ENCODE measurements at places on chromosomes 12 and 14.

- peak; percentile 43 for DNase-seq
Observed at GRCh38 chr12:6632026-6632983, 3.5 kb downstream of the LPAR5 start.

GRCh38 chr12:30927222-30927611, 669 bp downstream of the TSPAN11 start:
- DNase-seq: no peak

GRCh38 chr14:52961060-52961639, 10.3 kb upstream of the FERMT2 start:
- peak; percentile 78 for DNase-seq

GRCh38 chr14:54364555-54365415, 32.0 kb upstream of the CDKN3 start:
- DNase-seq: no peak

- DNase-seq: no peak
Observed at GRCh38 chr12:27107986-27108385, 25.6 kb upstream of the C12orf71 start.

DNA sequence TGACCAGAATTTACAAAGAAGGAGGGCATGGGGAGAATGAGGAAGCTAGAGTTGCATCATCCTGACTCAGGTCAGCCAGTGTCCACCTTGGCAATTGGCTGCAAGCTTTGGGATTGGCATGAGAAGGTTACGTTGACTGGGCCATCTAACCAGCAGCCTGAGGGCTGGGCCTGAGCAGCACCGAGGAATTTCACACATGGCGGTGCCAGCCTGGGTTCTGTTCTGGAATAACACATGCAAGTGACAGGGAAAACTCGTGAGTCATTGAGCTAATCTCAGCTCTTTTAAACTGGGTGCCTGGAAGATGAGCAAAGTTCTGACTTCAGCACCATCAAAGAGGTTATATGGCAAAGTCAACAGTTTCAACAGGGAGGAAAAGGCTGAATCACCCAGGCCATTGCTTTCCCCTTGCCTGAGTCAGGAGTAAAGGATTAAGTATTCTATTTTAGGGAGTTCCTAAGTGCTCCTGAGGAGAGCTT, 543.2 kb upstream of the TBX3 start:
- DNase-seq: no peak

GRCh38 chr14:42556551-42556950, 949.9 kb downstream of the LRFN5 start:
- no peak for DNase-seq

DNA sequence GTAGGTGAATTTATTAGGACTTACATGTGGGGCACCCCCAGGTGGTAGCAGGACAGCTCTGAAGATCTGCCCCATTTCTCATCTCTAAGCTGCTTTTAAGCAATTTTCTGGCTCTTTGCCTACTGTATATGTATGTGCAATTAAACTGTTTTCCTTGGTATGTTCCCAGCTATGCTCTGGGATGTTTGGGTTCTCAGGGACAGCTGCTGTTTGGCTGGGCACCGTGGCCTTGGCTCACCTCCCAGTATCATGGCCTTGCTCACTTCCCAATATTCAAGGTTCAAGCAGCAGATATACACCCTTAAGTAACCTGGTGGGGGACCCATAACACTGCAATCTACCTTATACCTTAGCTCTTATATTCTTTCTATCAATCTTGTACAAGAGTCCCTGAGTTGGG, 53.7 kb upstream of the KITLG start:
- DNase-seq: no peak

GRCh38 chr14:54918427-54918826, 15.8 kb upstream of the GCH1 start:
- DNase-seq: no peak

DNA sequence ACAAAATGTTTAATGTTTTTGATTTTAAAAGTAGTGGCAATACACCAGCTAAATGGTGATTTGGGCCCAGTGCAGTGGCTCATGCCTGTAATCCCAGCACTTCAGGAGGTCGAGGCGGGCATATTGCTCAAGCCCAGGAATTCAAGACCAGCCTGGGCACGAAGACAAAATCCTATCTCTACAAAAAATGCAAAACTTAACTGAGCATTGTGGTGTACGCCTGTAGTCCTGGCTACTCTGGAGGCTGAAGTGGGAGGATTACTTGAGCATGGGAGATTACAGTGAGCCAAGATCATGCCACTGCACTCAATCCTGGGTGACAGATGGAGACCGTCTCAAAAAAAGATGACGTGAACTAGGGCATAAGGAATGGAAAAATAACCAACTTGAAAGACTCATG, 4.7 kb downstream of the RPL36AL start:
- no peak for DNase-seq

DNA sequence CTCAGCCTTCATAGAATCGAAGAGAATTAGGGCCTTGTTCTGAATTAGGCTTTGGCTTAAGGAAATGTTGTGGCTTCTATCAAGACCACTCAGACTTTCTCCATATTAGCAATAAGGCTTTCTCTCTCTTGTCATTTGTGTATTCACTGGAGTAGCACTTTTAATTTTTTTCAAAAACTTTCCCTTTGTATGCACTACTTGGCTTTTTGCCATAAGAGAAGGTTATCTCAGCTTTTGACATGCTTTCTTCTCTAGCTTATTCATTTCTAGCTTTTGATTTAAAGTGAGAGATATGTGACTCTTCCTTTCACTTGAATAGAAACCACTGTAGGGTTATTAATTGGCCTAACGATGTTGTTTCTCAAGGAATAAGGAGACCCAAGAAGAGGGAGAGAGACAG, 244.2 kb downstream of the GPHN start:
- no peak for DNase-seq

GRCh38 chr12:128338386-128339125, 71.6 kb downstream of the TMEM132C start:
- no peak for DNase-seq

DNA sequence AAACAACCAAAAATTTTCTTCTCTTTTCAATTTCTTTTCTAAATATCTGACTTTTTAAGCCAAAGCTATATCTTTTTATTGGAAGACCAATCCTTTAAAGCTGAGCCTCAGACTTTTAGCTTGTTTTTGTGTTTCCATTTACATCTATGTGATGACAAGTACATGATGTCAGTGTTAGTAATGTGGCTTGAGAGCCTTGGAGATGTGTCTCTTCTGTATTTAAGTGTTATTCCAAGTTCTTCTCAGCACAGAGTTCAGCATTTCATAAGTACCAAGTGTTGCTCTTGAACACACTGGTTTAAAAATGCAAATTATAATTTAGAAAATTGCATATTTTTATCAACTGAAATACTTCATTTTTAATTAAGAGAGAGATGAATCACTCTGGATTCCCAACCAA, 948.9 kb upstream of the FLRT2 start:
- DNase-seq: no peak

DNA sequence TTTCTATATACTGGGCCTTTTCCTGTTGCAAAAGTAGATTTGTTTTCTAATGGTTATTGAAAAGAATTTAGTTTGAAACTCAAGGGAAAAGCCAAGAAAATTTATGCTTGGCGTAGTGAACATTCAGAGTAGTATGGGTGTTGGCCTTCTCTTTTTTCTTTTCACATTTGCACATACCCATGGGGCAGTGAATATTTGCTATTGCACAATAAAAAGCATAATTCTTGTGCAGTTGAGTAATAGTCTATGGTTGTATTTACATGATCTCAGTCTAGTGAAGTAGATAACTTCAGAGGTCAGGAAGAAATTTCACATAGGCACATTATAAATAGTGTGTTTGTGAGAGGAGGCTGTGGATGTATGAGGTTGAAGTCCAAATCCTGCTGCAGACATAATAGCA, 158.1 kb downstream of the FLRT2 start:
- DNase-seq: no peak

DNA sequence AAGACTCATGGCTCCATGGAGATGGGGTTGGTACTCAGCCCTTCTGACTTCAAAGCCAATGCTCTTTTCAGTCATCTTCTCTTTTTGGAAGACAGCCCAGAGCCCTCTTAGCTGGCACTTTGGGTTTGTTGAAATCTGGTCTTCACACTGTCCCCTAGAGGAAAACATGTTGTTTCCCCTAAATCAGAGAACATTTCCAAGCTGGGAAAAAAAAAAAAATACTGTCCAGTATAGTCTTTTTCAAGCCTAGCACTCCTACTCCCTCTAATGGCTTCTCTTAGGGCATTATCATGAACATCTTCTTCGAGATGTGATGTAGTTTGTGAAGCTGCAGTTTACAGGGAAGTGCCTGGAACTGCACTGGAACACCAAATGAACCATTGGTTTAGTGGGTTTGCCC, 3.0 kb upstream of the ZC3H14 start:
- no peak for DNase-seq

DNA sequence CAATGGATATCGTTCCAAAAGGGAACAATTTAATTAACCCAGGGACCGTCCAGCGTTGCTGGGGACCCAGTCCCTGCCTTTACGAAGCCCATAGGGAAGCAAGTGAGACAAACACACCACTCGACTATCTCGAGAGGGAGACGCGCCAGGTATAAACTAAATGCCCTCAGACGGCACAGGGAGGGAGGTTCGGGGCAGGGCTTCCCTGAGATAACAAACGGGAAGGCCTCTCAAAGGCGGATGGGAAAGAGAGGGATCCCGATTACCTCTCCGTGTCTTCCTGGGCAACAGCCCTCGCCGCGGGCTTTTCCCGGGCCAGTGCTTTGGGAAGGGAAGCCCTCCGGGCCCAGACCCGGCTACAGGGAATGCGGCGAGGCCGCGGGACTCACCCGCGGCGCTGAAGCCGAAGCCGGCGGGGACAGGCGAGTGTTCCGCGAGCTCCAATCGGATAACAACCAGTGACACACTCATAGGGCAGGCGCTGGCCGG, 390 bp downstream of the BRAP start:
- DNase-seq: no peak

GRCh38 chr12:87074781-87075180, 818.6 kb upstream of the MGAT4C start:
- DNase-seq: no peak

- peak; percentile 90 for DNase-seq
Observed at GRCh38 chr14:23483236-23483854, 13.8 kb downstream of the NGDN start.

- DNase-seq: no peak
Observed at GRCh38 chr12:95116341-95116740, 42.9 kb upstream of the NR2C1 start.

DNA sequence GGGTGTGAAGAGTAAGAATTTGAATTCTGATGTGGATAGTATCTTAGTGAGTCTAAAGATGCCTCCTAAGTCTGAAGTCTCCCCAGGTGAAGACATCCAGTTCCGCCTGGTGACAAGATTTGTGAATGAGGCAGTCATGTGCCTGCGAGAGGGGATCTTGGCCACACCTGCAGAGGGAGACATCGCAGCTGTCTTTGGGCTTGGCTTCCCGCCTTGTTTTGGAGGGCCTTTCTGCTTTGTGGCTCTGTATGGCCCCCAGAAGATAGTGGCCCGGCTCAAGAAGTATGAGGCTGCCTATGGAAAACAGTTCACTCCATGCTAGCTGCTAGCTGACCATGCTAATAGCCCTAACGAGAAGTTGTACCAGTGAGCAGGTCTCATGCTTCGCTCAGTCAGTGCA, 24.6 kb upstream of the AICDA start:
- DNase-seq: no peak

DNA sequence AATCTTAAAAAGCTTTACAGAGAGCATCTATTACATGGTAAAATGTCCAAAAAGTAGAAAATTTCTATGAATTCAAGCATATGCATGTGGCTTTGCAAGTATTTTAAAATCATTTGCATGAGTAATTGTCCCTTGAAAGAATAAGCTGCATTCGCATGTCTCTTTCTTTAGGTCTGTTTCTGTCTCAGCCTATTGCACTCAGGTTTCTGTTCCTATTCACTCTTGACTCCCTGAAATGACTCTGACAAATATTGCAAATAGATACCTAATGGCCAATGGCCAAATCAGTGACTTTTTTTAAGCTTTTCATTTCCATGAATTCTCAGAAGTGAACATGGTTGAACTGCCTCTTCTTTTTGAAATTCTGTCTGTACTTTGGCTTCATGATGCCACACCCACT, 6.4 kb upstream of the TTC8 start:
- DNase-seq: no peak

DNA sequence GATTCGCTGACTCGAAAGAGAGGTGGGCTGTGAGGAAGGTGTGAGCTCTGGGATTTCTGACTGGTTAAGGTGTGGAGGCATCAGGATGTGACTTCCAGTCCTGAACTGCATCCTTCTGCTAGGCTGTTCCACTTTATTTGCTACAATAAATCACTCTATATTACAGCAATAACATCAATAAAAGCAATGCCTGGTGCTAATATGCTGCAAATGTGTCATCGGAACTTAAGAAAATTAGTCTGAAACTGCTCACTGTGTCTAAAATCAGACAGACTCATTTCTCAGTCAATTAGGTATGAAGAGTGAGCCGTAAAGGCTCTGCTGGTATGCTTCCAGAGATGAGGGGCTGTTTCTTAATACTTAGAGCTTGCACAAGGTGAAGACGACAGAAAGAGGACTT, 126.6 kb downstream of the HELB start:
- DNase-seq: no peak

GRCh38 chr12:28164644-28165275, 25.5 kb upstream of the CCDC91 start:
- DNase-seq: no peak
